ENCODE measurements at places on chromosomes 5 and 9.

DNA sequence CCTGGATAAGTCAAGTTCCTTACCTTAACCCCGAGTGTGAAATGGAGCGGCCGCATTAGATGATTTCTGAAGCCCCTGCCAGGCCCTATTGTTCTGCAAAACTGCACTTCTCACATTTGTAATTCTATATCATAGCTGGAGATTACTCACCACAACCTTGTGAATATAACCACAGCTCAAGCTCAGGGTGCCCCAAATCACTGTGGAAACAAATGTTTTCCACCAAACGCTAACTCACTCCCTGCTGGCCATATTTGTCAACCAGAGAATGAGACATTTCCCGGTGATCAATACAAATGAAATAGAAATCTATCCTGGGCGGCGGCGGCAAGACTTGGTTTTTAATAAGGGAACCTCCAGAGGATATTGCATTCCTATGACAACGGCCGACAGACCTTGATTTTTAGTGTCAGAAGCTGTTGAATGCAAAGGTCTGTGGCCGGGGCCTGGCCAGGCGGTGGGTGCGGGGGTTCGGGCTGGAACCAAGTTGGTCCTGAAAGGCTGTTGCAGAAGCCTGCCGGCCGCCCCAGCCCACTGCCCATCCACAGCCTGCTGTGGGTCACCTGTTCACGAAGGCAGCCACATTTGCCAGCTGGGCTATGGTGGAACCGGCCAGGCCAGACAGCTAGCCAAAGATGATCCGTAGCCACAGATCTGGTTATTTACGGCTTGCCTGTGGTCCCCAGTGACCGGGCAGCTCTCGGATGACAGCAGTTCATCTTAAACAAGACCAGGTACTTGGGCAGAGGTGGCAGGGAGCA lies 93.9 kb upstream of the LMX1B start:
- no peak for DNase-seq

DNA sequence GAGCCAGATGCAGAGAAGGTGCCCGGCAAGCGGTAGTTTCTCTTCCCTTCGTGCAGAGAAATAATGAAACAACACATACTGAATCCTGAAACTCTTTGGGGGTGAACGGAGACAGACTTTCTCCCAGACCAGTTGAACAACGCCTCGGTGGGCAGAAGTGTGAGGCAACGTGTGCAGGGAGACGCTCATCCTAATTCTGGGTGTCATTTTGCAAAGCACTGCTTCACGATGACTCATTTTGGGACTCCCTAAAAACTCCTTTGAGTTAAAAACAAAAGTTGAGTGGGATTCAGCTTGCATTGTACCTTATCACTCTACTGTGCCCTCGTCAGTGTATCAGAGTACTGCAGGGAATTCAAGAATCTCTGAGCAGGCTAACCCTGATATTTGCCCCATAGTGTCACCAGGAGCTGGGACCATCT lies 3.5 kb upstream of the NEK6 start:
- no peak for DNase-seq

- no peak for DNase-seq
These were observed 96.5 kb downstream of the PRRT1B start for GRCh38 chr9:131641618-131642495.

- DNase-seq, result no peak
These were observed 18.5 kb upstream of the FAM120A start for GRCh38 chr9:93432964-93433363.

GRCh38 chr5:20331826-20332225 lies 343.8 kb upstream of the CDH18 start:
- DNase-seq, result no peak

- peak; percentile 18 for DNase-seq
These were observed 94.2 kb upstream of the VCAN start for GRCh38 chr5:83377131-83377865.

DNA sequence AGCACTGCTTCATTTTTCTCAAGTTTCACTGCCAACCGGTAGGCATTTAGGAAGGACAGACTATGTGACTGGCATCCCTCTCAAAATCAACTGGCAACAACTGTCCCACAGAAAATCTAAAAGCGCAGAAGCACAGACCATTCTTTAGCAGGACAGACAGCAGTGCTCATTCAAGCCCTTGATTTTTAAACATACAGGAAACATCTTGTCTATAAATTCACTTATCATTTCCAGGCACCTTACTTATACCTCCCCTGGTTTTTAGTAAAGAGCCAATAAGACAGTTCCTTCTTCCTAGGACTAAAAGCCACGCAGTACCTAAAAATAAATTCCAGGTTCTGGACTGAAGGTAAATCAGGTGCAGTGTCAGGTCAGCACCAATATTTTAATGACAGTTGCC lies 343.2 kb upstream of the WWC1 start:
- DNase-seq, result no peak

DNA sequence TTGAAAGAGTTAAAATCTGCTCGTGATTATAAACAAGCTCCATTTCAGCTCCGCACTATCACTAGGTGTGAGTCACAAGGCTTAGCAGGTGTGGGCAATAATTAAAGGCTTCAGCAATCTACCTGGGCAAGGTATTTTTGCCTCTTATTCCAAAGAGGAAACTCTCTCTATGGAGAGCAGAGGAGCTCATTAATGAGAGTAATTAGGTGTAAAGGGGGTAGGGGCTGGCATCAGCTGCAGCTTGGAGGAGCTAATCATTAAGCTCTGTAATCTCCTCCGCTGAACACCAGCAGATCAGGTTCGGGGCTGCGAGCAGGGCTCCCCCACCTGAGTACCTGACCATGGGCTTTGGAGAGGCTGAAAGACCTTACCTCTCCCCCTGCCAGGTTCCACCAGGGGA lies 129.2 kb downstream of the CRB2 start:
- no peak for DNase-seq

- no peak for DNase-seq
These were observed 98.0 kb downstream of the SLIT3 start for GRCh38 chr5:169202969-169203368.

DNA sequence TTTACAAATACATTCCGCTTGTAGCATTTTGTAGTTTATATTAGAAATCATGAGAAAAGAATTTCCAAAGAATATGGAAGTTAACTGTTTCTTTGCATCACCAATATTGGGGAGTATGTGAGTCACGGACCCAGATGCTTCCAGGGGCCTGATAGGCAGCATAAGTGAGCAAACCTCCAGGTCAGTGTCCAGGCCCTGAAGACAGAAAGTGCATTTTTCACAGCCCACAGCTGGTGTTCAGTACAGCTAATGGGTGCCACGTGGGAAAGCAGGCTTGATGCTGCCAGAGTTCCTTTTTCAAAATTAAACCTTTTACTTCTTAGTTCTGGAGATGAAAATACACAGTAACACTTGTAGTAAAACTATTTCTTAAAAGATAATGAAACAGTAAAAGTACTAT lies 454.4 kb upstream of the ACTBL2 start:
- peak; percentile 20 for DNase-seq

DNA sequence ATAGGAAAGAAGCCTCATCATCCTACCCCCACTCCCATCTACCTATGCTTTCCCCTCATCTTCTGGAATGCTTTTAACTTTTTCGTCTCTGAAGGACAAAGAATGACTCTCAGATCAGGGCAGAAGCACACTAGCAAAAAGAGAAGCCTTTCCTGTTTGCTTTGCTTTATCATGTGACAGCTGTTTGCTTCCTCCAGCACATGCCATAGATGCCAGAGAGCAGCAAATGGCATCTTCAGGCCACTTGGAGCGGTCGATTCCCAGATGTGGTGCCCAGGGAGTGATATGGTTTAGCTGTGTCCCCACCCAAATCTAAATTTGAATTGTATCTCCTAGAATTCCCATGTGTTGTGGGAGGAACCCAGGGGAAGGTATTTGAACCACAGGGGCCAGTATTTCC lies 294.8 kb downstream of the GADD45G start:
- DNase-seq, result no peak

DNA sequence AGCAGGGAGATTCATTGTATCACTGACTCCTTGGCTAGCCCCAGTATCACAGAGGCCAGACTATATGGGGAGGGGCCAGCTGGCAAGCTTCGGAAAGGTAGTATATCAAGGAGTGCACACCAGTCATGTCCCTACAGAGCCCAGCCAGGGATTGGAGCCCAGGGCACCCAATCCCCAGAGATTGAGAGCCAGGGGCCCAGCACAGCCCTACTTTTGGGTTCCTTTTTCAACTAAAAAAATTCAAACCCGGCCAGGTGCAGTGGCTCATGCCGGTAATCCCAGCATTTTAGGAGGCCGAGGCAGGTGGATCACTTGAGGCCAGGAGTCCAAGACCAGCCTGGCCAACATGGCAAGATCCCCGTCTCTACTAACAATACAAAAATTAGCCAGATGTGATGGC lies 5.4 kb upstream of the MYORG start:
- DNase-seq, result no peak

GRCh38 chr9:127050152-127050551 lies 72.3 kb downstream of the ANGPTL2 start:
- no peak for DNase-seq

DNA sequence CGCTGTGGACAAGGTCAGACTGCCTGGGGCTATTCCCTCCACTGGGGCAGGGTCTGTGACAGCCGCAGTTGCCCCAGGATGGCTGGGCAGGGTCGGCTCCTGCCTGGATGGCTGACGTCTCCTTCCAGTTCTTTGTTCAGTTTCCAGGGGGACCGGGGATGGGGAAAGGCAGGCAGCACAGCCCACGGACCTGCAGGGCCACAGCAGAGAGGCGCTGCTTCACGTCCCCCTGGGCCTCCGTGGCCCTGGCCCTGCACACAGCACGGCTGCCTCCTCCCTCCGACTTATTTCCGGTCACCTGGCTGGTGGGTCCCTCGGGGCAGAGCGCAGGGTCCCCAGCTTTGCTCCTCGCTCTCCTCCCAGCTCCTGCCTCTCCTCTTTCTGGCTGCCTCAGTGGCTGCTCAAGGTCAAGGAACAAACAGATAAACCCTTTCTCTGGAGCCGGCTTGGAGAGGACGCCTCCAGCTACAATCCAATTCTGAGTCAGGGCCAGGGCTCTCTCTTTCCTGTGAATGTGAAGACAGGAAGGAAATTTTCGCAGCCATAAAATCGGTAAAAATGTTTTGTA lies 169.7 kb downstream of the C9orf50 start:
- no peak for DNase-seq

DNA sequence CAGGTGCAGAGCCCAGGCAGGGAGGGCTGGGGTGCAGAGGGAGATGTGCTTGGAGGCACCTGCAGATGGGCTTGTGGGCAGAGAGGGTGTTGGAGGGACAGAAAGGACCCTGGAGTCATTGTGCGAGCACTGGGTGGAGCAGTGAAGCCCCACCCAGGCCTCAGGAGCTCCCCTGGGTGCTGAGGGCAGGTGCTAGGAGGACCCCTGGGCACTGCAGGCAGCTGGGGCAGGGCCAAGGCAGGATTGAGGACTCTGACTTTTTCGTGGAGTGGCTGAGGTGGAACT lies 10.3 kb upstream of the SLC6A18 start:
- DNase-seq, result no peak

DNA sequence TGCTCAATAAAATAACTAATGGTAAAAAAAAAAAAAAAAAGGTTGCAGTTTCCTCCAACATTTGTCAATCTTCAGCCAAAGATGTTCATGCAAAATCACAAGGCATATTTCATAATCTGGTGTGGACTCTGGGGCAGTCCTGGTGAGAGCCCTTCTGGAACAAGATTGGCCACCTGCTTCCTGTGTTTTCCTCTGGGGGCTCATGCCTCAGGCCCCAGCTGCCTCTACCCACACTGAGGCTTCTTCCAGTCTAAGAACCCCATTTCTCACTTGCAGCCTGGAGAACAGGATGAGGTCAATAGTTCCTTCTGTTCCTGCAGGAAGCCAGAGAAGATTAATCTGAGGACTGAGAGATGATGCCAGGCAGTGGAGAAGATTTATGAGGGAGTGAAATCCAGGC lies 492.6 kb upstream of the BRINP1 start:
- no peak for DNase-seq

GRCh38 chr5:55446640-55447351 lies 88.0 kb downstream of the PLPP1 start:
- DNase-seq, result no peak

DNA sequence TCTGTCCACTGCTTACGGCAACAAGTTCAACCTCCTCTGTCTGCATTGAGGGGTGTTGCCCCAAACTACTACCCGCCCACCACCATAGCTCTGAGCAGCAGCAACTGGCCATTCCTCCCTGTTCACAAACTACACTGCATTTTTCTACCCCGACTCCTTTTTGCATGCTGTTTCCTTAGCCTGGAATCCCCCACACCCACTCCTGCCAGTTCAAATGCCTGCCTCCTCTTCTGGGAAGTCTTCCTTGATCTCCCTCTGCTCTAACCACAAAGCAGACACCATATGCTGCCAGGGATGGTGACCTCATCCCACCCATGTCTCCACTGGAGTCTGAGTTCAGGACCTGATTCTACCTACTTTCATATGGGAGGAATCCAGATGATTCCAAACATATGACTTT lies 13.3 kb downstream of the ALDH1B1 start:
- DNase-seq, result no peak

GRCh38 chr5:150723845-150724244 lies 23.0 kb upstream of the RBM22 start:
- DNase-seq, result no peak

- DNase-seq, result no peak
These were observed 5.6 kb upstream of the SPARC start for GRCh38 chr5:151692312-151692711.

GRCh38 chr9:75464726-75465125 lies 376.4 kb downstream of the OSTF1 start:
- no peak for DNase-seq

DNA sequence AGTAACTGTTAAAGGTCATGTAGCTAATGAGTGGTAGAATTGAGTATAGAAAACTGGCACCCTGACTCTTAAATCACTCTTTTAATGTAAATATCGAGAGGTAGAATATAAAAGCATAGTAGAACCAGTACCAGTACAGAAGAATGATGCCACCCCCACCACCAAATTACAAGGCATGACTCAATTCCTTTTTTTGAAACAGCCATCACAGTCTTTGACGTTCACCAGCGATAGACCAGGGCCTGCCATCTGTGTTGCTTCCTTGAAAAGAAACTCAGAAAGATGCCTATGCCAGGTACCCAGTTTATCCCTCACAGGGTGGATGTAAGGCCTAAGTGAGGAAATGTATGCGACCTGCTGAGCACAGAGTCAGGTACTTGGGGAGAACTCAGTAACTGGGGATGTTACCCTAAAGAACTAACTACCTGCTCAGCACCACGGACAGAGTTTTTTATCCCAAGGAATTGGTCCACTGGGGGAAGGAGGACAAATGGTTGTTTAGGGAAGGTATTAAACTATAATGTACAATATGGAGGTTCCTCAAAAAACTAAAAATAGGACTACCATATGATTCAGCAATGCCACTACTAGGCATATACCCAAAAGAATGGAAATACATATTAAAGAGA lies 116.5 kb downstream of the BRINP1 start:
- DNase-seq, result no peak

- no peak for DNase-seq
These were observed 8.9 kb downstream of the SRP19 start for GRCh38 chr5:112869948-112870347.

- no peak for DNase-seq
These were observed 128.2 kb upstream of the SEMA6A start for GRCh38 chr5:116702776-116703175.

GRCh38 chr5:77452351-77452750 lies 39.8 kb downstream of the WDR41 start:
- DNase-seq, result no peak

- no peak for DNase-seq
These were observed 69.9 kb downstream of the DAPK1 start for GRCh38 chr9:87567571-87567970.

- DNase-seq, result no peak
These were observed 102.5 kb upstream of the ADAMTS16 start for GRCh38 chr5:5037674-5038073.

- no peak for DNase-seq
These were observed 338.3 kb downstream of the RAB3C start for GRCh38 chr5:58921159-58921558.
